Common myeloid progenitor, CD34-positive (primary cell): ENCODE measurements at places on chromosomes 6 and 20.

GRCh38 chr6:119259027-119259426 lies 90.5 kb downstream of the MAN1A1 start:
- no peak for DNase-seq

- DNase-seq = no peak
Observed at GRCh38 chr6:83097204-83097603, 29.7 kb downstream of the DOP1A start.

DNA sequence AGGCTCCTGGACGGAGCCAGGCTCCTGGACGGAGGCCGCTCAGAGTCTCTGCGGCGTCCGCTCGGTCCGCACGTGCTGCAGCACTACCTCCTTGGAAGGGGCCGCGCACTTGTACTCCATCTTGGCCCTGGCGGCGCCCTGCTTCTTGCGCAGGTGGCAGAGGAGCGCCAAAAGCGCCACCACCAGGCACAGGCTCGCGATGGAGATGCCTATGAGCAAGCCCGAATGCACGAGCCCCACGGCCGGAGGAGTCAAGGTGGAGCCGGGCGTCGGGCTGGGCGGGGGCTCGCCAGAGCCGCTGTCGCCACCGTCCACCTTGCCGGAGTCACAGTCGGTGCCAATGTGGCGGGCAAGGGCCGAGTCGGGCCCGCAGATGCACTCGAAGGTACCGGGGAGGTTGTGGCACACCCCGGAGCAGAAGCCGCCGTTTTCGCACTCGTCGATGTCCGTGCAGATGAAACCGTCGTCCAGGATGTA lies 1.7 kb downstream of the THBD start:
- peak; percentile 51 for DNase-seq

GRCh38 chr20:31785089-31785488 lies 34.1 kb upstream of the MYLK2 start:
- DNase-seq = no peak

- DNase-seq = no peak
Observed at GRCh38 chr6:65081756-65082155, 625.3 kb downstream of the EYS start.

DNA sequence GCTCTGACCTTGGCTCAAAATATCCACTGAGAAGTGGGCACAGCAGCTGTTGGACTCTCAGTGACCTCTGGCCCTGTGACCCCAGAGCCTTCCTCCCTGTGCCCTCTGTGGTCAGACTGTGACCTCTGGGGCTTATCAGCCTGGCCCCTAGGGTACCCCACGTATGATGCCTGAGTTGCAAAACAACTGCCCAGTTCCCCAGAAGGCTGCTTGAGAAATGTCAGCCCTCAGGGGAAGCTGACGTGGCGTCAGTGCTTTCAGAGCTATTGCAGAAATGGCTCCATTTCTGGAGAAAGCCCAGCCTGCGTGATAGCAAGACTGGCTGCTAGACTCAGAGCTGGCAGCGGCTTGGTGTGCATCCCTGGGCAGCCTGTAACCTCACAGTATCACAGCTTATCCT lies 31.5 kb upstream of the TGM2 start:
- DNase-seq = no peak
